HEK293T (cell line): ENCODE measurements at places on chromosomes 16 and 17.

- DNase-seq, result no peak
These were observed 929.8 kb downstream of the KCNJ2 start for GRCh38 chr17:71099003-71099714.

- no peak for DNase-seq
These were observed 30.1 kb downstream of the IKZF3 start for GRCh38 chr17:39834017-39834416.

DNA sequence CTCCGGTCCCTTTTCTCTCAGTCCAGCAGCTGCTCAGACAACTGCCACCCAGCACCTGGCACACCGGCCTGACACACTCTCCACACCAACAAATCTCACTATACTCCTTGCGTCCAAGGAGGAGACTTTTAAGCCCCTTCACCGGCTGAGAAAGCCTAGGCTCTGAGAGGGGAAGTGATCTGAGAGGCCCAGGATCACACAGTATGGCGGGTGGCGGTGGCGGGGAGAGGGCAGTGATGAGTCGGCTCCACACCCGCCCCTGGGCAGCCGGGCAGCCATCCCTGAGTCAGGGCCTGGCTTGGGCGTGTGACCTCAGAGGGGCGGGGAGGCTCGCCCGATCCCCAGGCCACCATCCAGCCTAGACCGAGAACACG is 569 bp downstream of the FLII start:
- DNase-seq, result peak; percentile 51

- no peak for DNase-seq
These were observed 2.8 kb upstream of the PVALEF start for GRCh38 chr17:81162491-81162890.

DNA sequence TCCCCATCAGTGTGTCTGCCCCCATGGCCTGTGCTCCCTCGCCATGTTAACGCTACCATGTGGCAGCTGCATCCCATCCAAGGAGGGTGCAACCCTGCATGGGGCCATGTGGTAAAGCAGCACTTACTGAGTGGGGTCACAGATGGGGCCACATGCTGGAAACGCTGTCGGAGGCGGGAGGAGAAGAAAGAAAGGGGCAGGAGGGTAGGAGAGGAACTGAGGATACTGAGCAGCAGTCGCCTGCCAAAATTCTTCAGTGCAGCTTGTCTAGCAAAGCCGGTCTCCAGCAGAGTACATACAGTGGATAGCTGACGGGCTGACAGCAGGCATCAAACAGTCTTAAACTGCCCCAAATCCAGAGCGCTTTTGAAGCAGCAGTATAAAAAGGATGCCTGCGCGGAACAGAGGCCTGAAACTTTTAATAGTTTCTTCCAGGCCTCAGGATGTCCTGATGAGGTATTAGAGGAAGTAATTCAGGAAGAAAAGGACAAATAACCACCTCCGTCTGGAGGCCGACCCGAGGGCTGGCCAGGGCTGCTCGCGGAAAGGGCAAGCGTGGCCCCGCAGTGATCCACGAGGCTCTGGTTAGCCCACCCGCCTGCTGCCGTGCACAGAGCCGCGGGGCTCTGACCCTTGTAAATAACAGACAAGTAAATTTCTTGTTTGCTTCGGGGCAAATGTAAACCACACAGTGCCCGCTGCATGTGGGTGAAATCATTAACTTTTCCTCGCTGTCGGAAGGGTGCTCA is 149.0 kb downstream of the CCDC182 start:
- DNase-seq, result no peak

DNA sequence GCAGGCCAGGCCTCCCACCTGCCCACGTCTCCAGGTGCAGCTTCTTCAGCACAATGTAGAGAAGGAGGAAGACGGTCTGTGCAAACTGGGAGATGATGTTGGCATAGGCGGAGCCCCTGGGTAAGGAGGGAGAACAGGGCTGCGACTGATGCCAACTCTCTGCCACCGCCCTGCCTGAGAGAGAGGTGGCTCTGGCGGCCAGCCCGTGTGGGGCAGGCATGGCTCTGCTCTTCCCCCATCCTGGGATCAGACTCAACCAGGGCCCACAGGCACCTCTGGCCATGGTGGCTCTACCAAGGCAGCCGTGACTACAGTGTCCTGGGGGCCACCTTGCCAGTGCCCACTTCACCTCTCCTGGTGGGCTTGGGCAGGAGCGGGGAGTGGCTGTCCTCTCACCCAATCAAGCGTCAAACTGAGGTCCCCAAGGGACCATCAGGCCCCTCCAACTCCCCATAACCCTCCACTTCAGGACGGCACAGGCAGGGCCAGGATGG is 8.6 kb downstream of the SLC47A2 start:
- no peak for DNase-seq

DNA sequence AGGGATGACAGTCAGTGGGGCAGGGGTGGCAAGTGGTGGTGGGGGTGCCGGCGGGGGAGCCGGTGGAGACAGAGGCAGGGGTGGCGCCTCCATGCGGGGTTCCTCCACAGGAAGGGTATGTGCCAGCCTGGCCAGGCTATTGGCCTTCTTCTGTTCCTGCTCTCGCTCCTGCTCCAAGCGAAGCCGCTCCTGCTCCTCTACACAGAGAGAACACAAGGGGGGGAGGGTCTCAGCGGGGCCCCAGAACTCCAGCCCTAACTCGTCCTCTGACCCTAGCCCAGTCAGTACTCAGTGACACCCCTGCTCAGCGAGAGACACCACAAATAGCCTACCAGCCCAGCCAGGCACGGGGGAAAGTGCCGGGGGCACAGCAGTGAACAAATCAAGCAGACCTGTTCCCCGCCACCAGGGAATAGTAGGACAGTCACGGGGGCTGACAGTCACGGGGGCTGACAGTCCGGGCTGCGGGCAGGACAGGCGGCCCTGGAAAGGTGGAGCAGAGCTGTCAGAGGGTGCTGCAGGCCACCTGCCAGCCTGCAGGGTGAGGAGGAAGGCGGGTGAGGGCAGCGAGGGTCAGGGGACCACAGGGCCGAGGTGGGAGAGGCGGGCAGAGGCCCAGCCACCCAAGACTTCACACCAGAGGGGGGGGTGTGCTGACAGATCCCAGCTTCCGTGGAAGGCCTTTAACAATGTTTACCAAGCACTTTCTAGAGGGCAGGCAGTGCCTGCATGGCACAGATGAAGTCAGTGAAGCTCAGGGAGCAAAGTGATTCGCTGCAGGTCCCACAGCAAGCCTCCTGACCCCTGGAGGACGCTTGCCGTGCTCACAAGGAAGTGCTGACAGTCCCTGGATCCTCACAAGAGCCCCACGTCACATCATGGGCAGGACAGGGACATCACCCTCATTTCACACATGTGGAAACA is 5.3 kb downstream of the MNT start:
- no peak for DNase-seq

- DNase-seq, result no peak
These were observed 8.1 kb downstream of the CHMP6 start for GRCh38 chr17:80999536-81000333.

- DNase-seq, result no peak
These were observed 94.7 kb downstream of the ZNF778 start for GRCh38 chr16:89312194-89312593.

- DNase-seq, result peak; percentile 63
These were observed 70.0 kb upstream of the PMFBP1 start for GRCh38 chr16:72241930-72242329.

- DNase-seq, result no peak
These were observed 31.6 kb upstream of the CDRT15 start for GRCh38 chr17:14268264-14268663.

- DNase-seq, result peak; percentile 16
These were observed 66.8 kb downstream of the KPNA2 start for GRCh38 chr17:68102318-68102758.

DNA sequence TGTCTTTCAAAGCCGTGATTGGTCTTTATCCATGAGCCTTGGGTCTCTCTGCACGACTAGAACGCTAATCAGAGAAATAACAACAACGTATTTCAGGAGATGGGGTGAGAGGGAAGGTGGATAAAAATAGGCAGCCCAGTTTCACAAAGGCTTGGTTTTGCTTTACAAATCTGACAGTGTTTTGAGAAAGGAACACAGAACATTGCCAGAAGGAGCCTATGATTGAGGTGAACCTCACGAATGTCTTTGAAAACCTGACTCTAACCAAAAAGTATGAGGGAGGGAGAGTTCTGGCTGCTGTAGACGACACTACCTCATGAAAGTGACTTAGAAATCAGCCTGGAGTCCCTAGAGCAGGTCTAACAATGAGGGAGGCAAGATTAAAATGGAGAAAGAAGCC is 38.0 kb upstream of the NOL11 start:
- no peak for DNase-seq

DNA sequence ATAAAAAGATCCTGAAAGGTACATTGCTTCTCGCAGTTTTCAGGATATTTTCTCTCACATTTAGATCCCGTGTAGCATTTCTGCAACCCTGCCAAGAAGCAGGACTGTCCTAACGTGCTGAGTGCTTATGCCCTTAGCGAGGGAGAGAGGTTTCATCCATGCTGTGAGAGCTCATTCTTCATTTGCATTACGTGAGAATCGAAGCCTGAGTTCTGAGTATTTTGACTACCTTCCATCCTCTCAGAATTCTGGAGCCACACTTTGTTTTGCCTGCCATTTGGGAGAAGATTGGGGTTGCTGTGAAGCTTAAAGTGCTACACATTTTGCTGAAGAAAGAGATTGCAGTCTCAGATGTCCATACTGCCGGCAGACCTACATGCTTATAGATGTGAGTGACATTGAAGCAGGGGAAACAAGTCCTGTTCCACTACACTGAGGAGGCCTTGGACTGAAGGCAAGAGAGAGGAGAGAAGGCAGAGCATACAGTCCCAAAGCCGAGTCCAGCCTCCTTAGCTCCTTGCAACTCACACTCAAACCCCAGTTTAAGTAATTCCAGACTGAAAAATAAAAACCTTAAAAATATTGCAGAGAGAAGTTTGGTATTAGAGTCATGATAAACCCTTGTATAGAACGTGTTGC is 183.0 kb downstream of the PRKCA start:
- no peak for DNase-seq

DNA sequence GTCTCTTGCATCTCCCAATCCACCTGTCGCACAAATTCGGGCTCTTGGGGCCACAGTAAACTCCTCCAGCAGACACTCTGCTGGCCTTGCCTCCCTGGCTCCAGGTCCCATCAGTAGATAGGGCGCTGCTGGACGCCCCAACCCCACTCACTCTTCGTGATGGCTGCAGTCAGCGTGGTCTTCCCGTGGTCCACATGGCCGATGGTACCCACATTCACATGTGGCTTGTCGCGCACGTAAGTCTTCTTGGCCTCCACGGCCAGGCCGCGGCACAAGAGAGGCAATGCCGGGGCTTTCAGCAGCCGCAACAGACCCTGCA is 428 bp downstream of the TUFM start:
- no peak for DNase-seq
